Occipital lobe (tissue), 3 donors: ENCODE measurements at places on chromosomes 1 and 21.
A peak's percentile ranks its signal among the peaks of the same experiment; 100 is the strongest.

- no peak for DNase-seq
Measured at GRCh38 chr1:98969798-98970490, 34.7 kb downstream of the PLPPR5 start.

GRCh38 chr1:58782178-58783089 is 1.4 kb downstream of the JUN start:
- peak; percentile 53 for DNase-seq

DNA sequence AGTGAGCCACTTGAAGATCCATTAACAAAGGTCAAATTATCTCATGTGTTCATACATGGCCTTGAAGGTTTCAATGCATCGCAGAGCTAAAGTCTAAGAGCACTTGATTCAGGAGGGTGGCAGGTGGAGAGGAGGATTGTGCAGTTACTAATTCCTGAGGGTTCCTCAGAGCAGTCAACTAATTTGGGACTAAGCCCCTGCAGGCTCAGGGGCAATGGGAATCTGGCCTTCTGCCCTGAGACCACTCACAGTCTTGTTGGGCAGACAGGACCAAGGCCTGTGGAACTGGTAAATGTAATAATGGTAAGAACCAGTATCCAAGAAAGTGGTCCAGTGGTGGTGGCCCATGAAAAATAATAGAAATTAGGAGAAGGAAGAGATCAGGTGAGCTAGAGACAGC is 127.4 kb upstream of the HMGB4 start:
- no peak for DNase-seq

- DNase-seq = no peak
Measured at GRCh38 chr1:96538883-96539282, 182.7 kb upstream of the PTBP2 start.

DNA sequence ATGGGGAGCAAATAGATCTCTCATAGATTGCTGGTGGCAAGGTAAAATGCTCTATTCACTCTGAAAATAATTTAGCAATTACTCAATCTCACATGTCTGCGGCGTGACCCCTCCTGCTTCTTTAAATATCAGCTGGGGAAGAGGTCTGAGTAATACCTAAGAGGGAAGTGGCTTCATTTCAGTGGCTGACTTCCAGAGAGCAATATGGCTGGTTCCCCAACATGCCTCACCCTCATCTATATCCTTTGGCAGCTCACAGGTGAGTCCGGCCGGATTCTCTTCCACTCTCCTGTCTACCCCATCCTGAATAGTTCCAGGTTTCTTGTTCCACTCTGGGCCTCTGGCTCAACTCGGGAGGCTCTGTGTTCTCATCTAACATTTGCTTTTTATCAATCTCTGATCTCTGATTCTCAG is at the start of gene SLAMF7:
Gene SLAMF7, plus strand, starts transcription at position 150 of the 414 bp plus-strand sequence. Its CDS starts 55 bp downstream, at position 205.
- DNase-seq = no peak

DNA sequence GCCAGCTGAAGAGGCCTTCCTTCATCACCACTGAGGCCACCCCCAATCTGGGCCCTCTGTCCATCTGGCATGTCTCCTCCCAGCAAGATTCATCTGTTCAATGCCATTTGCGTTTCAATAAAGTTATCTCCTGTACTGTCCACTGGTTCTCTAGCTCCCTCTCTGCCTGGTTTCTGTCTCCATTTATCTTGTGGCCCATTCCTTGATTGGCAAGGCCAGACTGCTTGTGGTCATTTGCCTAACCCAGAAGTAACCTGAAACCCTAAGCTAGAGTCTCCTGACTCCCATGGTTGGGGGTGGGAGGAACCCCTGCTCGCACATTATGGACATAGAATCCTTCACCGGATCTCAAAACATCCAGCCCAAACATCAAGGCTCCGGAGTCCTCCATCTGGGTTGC is 2.1 kb upstream of the IPO9 start:
- no peak for DNase-seq

GRCh38 chr1:72064196-72065075 is 217.9 kb downstream of the NEGR1 start:
- no peak for DNase-seq
